ENCODE measurements at places on chromosomes 16 and 17. TPM values are rescaled to one million over a fixed set of nuclear protein-coding genes. Genes with fewer than 3 reads are reported as not detected.

DNA sequence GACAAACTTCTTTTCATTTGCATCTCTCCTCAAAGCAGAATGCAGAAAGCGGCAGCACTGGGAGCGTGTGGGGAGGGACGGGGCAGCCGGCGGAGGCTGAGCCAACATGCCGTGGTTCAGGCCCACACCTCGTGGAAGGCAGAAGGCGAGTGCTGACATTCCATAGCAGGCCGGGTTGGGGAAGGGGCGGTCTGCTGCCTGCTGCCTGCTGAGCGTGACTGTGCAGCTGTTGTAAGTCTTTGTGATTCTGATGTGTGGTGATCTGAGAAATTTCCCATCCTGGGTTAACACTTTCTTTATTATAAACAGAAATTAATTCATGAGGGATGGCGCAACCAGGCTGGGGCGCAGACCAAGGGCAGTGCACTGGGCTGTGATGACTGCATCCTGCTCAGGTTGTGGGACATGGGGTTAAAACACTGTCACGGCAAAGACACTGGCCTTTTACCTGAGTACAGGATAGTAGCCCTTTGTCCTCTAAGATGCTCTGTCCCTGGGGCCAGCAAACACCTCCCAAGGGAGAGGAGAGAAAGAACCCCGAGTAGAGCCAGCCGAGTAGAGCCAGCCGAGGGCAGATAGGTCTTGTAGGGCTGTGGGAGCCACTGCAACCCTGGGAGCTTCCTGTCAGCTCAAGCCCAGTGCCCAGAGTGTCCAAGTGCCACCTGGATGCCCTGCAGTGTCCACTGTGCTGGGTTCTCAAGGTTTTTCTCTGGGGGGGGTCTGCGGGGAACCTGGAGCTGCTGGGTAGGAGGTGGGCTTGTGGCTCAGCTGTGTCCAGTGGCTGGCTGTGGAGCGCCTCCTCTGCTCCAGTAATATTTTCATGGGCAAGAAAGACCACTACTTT, 8.8 kb upstream of the DNASE1 start:
- no peak for DNase-seq

GRCh38 chr17:74631468-74632450, 8.2 kb upstream of the CD300E start:
- no peak for DNase-seq

The SLC16A5 gene
- total RNA-seq, result 9.3 TPM

- DNase-seq, result peak; percentile 88
Measured at GRCh38 chr16:27195941-27196595, 7.3 kb upstream of the KDM8 start.

- DNase-seq, result no peak
Measured at GRCh38 chr17:59754552-59754951, 47.1 kb downstream of the VMP1 start.

DNA sequence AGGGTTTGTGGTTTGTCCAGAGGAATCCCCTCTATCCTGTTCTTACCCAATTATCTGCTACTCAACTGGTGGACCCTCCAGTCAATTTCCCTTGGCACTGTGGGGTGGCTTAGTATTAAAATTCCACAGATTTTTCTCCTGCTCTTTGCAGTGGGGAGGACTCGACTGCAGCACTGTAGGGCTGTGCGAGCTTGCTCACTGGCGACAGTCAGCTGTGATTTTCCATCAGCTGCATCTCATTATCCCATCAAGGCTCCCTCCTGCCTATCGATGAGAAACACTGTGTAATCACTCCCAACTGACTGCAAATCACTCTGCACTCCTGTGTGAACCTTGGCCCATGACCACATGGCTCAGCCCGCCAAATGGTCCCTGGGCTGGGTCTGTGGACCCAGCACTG, 90.5 kb upstream of the MAF start:
- DNase-seq, result no peak

The TMEM220 gene
- total RNA-seq, result 0.15 TPM

- DNase-seq, result no peak
Measured at GRCh38 chr17:49471089-49471683, 23.9 kb upstream of the NGFR start.

DNA sequence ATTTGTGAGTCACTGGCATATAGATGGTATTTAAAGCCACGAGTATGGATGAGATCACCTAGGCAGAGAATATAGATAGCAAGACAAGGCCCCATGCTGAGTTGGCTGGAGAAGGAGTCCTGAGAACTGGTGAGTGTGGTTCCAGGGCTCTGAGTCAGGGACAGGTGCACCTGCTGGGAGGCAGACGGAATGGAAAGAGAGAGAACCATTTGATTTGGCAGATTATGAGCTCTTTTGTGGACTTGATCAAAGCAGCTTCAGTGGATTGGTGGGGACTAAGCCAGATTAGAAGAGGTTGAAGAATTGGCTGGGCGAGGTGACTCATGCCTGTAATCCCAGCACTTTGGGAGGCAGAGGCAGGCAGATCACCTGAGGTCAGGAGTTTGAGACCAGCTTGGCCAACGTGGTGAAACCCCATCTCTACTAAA, 4.3 kb upstream of the C16orf92 start:
- no peak for DNase-seq

The FN3K gene
- 2.0 TPM for total RNA-seq

- no peak for DNase-seq
Measured at GRCh38 chr17:60602871-60603270, 2.9 kb downstream of the PPM1D start.

- DNase-seq, result no peak
Measured at GRCh38 chr16:24844101-24845030, 1.4 kb upstream of the SLC5A11 start.

DNA sequence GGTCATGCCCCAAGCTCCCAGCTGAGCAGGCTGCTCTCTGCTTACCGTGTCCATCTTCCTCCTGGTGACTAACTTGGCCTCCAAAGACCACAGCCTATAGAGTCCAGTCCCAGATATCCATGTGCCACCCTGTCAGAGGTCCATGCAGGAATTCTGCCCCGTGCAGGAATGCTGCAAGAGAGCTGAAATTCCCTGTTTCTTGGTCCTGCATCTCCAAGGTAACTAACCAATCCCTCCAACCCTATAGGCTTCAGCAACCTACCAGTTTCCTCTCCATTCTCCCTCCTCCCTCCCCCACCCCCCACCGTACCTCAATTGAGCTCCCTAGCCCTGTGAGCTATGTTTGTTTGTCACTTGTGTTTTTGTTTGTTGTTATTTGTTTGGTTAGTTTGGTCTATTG, 9.6 kb upstream of the MKS1 start:
- DNase-seq, result no peak

The ZP2 gene
- total RNA-seq, result not detected

DNA sequence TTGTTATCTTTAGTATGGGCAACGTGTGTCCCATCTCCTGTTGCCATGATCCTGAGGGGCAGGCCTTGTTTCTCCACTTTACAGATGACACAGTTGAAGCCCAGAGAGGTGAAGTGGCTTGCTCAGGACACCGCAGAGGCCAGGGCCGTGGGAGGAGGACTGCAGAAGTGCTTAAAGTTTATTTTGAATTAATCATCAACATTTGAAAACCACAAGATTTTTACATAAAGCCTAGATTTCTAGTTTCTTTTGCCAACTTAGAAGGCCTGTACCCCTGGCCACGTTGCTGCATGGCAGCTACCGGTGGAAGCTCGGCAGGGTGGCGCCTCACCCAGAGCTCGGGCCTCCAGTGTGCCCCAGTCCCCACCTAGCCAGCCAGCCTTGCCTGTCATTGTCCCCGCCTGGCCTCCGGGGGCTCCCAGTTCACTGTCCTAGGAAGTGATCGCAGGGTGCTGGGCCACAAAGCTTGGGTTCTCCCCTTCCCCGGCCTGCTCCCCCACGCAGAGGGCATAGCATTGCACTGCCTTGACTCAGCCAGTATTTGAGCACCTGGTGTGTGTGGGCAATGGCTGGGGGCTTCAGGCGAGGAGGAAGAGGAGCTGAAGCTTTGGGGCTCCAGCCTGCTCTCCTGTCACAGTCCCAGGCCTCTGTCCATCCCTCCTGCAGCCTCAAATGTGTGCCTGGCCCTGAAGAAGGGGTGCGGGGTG, 14.8 kb upstream of the ADCY7 start:
- DNase-seq, result no peak

- DNase-seq, result no peak
Measured at GRCh38 chr16:70691223-70692129, 5.6 kb upstream of the MTSS2 start.

- peak; percentile 22 for DNase-seq
Measured at GRCh38 chr16:1723450-1724147, 17.6 kb downstream of the MAPK8IP3 start.

DNA sequence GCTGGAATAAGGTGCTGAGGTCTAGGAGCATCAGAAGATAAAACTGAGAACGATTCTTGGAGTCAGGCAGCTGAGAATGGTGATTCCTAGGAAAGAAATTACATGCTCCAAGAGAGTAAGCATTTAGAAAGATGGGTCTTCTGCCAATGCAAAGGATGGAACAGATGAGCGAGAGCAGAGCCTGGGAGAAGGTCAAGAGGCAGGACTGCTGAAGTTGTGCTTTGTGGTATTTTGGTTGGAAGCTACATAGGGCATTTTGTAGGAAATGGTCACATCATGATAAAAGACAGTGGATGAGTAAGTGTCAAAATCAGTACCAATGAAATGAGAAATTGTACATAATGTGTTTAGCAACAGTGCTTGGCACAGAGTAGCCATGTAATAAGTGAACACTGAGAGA, 1.4 kb upstream of the CRYM start:
- no peak for DNase-seq

GRCh38 chr17:44547625-44548267, 9.5 kb upstream of the FZD2 start:
- no peak for DNase-seq

The ASB16 gene
- not detected for total RNA-seq

GRCh38 chr17:49554694-49555494, 20.8 kb upstream of the NXPH3 start:
- no peak for DNase-seq

The SNX20 gene
- total RNA-seq, result 69.2 TPM

The AATF gene
- 72.6 TPM for total RNA-seq

- no peak for DNase-seq
Measured at GRCh38 chr17:61579961-61580360, 11.1 kb downstream of the NACA2 start.

The BMERB1 gene
- 3.4 TPM for total RNA-seq

The CLEC19A gene
- not detected for total RNA-seq

GRCh38 chr17:59669944-59670343, 37.3 kb downstream of the PTRH2 start:
- no peak for DNase-seq

The ANKFN1 gene
- not detected for total RNA-seq

- no peak for DNase-seq
Measured at GRCh38 chr17:40027614-40028012, 12.4 kb downstream of the CSF3 start.

- no peak for DNase-seq
Measured at GRCh38 chr17:70136131-70136530, 33.2 kb upstream of the KCNJ2 start.

GRCh38 chr17:27888945-27889344, 4.2 kb downstream of the LYRM9 start:
- DNase-seq, result no peak

The RANBP10 gene
- 29.4 TPM for total RNA-seq
